Fibroblast of the aortic adventitia (primary cell): ENCODE measurements at places on chromosomes 12 and 14. TPM values are rescaled to one million over a fixed set of nuclear protein-coding genes. Genes with fewer than 3 reads are reported as not detected.

The CPNE6 gene
- total RNA-seq = not detected in 2 replicates

The OTUB2 gene
- 2.5 and 2.8 TPM in 2 replicates for total RNA-seq

The TRMT61A gene
- 4.7 and 9.2 TPM in 2 replicates for total RNA-seq

The METTL17 gene
- total RNA-seq = 17.3 and 44.2 TPM in 2 replicates

The DCN gene
- 1,482 and 2,298 TPM in 2 replicates for total RNA-seq

The DIO3 gene
- not detected in 2 replicates for total RNA-seq

The NTF3 gene
- 1.3 TPM in 1 of 2 replicates, not detected in the other for total RNA-seq

The GALNT16 gene
- 1.6 and 4.6 TPM in 2 replicates for total RNA-seq

The KLHDC1 gene
- total RNA-seq = 4.9 and 12.8 TPM in 2 replicates

The GLT8D2 gene
- total RNA-seq = 46.0 and 55.3 TPM in 2 replicates

The TMEM132D gene
- total RNA-seq = not detected in 2 replicates

The NEDD1 gene
- 13.7 and 45.4 TPM in 2 replicates for total RNA-seq

The PYM1 gene
- 23.3 and 35.7 TPM in 2 replicates for total RNA-seq

The ADAMTS20 gene
- total RNA-seq = not detected in 2 replicates

The RTL1 gene
- total RNA-seq = not detected in 2 replicates

The CCDC198 gene
- total RNA-seq = not detected in 2 replicates

The FOXA1 gene
- total RNA-seq = not detected in 2 replicates

The COPZ1 gene
- 59.7 and 139 TPM in 2 replicates for total RNA-seq

The NELL2 gene
- total RNA-seq = 0.36 and 4.6 TPM in 2 replicates

The SOAT2 gene
- 0.09 TPM in 1 of 2 replicates, not detected in the other for total RNA-seq

The PTPRQ gene
- total RNA-seq = 1.2 and 32.1 TPM in 2 replicates

The CALCOCO1 gene
- total RNA-seq = 96.2 and 234 TPM in 2 replicates

The KRT2 gene
- total RNA-seq = not detected in 2 replicates

The ENDOU gene
- total RNA-seq = 0.36 TPM in 1 of 2 replicates, not detected in the other

The ZBTB42 gene
- 2.5 and 5.0 TPM in 2 replicates for total RNA-seq

The RECQL gene
- 54.1 and 114 TPM in 2 replicates for total RNA-seq

The PSMA3 gene
- 105 and 154 TPM in 2 replicates for total RNA-seq

The PTCSC3 gene
- not detected in 2 replicates for total RNA-seq

The IL31 gene
- not detected in 2 replicates for total RNA-seq

The SLC5A8 gene
- total RNA-seq = not detected in 2 replicates

The PRB2 gene
- not detected in 2 replicates for total RNA-seq

The BICDL1 gene
- 1.8 TPM in 1 of 2 replicates, not detected in the other for total RNA-seq

The DPY19L2 gene
- total RNA-seq = 2.3 and 7.1 TPM in 2 replicates

The ERBB3 gene
- 1.2 and 1.5 TPM in 2 replicates for total RNA-seq

The CLEC12A gene
- total RNA-seq = not detected in 2 replicates

The RPL36AL gene
- 180 and 525 TPM in 2 replicates for total RNA-seq

The ARHGAP9 gene
- 0.18 TPM in 1 of 2 replicates, not detected in the other for total RNA-seq

The ZNF891 gene
- 1.8 and 1.9 TPM in 2 replicates for total RNA-seq

The KCNH3 gene
- total RNA-seq = 0.08 and 0.18 TPM in 2 replicates

The PPP1R1A gene
- not detected in 2 replicates for total RNA-seq

The KRT83 gene
- not detected in 2 replicates for total RNA-seq

The TMEM30B gene
- total RNA-seq = 3.8 and 4.9 TPM in 2 replicates

The MSI1 gene
- total RNA-seq = not detected in 2 replicates

The RFX4 gene
- not detected in 2 replicates for total RNA-seq

The TOMM20L gene
- total RNA-seq = not detected in 2 replicates

The UNC79 gene
- 0.09 and 0.16 TPM in 2 replicates for total RNA-seq

The TSPAN11 gene
- total RNA-seq = 0.36 and 2.0 TPM in 2 replicates

The KRT4 gene
- not detected in 2 replicates for total RNA-seq

The TMPRSS12 gene
- not detected in 2 replicates for total RNA-seq

The LRFN5 gene
- total RNA-seq = 12.1 and 12.8 TPM in 2 replicates
